NCI-H2029 treated with DMSO at 0.1 percent for 48 hours (cell line): ENCODE measurements at places on chromosomes 4 and X.

DNA sequence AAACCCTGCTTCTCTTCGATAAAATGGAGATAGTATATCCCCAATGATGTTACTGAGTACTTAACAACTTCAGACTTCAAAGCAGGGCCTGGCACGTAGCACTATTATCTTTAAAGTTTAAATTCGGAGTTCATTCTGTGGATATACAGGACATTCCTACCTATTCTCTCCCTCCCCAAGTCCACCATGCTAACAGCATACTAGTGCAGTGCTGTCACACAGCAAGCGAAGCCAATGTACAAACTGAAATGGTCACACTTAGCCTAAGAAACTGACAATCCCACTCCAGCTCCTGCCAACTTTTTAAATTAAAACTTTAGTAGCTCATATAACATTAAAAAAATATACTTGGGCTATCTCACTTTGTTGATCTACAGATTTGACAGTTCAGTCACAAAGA, 1.2 kb upstream of the DNAJB14 start:
- no peak for DNase-seq

GRCh38 chrX:72054779-72055489, 76.8 kb downstream of the RTL5 start:
- DNase-seq: no peak

GRCh38 chrX:112827292-112827903, 13.2 kb downstream of the AMOT start:
- DNase-seq: no peak

- DNase-seq: no peak
Observed at GRCh38 chr4:166994686-166995085, 239.6 kb downstream of the SPOCK3 start.

- DNase-seq: no peak
Observed at GRCh38 chr4:9716093-9716492, 65.3 kb upstream of the DRD5 start.

DNA sequence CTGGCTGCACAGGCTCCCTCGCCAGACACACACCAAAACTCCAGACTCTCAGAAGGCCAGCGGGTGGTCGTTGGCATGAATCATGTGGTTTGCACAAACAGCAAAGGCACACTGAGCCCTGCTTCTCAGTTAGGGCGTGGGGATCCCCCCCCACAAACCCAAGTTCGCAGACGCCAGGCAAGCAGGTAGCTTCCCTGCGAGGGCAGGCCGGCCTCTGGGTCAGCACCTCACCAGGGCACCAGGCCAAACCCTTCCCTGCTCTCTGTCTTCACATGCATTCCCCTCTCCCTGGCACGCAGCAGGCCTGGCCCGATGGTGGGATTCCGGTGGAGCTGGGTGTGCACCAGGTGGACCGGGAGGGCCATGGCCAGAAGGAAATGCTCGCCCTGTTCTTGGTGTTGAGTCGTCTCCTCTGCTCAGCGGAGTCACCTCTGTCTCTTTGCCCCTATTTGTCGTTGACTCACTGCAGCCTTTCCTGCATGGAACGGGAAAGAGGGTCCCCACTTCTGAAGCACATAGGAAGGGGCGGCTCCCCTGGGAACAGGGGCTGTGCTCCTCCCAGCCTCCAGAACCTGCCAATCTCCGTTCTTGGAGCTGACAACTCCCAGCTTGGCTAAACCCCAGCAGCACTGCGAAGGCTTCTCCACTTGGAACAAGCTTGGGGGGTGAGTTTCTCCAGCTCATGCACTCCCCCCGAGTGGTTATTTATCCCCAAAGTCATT, 51.4 kb downstream of the SORCS2 start:
- no peak for DNase-seq

DNA sequence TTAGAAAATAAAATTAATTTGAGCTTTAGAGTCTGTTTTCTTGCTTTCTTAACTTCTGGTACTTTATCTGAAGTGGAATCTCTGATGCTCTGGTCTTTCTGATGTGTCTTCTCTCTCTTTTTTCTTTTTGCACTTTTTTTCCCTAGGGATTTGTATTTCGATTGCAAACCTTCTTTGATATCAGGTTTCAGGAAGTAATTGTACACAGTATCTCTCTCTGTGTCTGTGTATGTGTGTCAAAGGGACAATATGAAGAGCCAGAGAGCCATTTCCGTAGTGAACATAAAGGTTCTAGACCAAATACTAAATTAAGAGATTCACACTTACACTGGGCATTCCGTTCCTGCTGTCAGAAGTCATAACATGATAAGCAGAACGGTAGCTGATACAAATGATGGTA, 325.0 kb downstream of the PCDH7 start:
- peak; percentile 35 for DNase-seq

- DNase-seq: no peak
Observed at GRCh38 chrX:118497180-118497818, 1.7 kb downstream of the DOCK11 start.

DNA sequence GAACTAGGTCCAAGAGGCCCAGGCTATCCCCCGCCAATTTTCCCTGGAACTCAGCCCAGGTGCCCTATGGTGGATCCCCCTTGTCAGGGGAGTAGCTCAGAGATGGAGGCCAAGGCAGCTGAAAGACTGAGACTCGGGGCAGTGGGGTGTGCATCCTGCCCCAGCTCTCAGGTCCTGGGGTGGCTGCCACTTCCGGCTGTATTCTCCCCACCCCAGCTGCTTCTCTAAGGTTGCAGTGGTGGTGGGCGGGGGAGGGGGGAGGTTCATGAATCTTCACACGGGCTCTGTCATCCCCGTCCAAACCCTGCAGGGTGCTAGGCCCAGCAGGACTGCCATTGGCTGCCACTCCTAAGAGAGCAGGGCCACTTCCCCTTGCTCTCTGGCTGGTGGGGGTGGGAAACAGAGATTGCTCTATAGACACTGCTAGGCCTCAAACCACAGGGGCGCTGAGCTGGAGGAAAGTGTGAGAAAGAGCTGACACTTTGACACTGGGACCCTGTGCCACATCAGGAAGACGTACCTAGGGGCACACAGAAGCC, 1.5 kb downstream of the SASH3 start:
- DNase-seq: no peak

- no peak for DNase-seq
Observed at GRCh38 chr4:40199179-40199670, 2.4 kb downstream of the RHOH start.

GRCh38 chr4:152415980-152416379, 119.9 kb downstream of the FBXW7 start:
- DNase-seq: no peak

DNA sequence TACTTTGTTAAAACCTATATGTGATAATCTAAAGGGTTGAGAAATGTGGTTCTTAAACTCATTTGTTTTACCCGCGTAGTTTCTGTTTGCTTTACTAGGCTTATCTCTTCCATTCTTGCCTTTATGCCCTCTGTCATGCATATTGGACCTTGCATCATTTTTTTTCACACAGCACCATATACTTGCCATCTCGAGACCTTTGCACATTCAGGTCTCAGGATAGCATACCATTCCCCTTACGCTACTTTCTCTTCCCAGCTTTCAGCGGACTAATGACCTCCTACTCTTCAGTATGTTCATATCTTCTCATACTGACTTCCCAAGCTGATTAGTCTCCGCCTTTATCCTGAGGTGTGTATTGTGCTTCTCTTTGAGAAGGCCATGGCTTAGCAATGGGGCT, 40.5 kb downstream of the USP38 start:
- no peak for DNase-seq

DNA sequence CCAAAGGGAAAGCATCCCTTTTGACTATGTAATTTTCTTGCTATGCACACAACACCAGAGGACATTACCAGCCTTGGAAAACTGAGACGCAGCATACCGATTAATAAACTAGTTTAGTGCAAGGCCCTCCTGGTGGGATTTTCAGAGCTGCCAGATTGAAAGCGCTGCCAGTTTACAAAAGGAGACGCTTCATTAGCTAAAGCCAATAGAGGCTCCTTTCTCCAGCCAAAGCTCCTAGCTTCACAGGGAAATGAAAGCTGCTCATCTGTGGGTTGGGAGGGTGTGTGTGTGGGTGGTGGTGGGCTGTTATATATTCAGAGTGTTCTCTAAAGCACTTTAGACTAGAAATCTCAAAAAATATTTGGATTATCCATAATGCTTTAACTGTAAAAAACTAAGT, 32.4 kb downstream of the SPANXN4 start:
- no peak for DNase-seq

- DNase-seq: no peak
Observed at GRCh38 chrX:45083314-45083713, 117.4 kb downstream of the DIPK2B start.

- DNase-seq: no peak
Observed at GRCh38 chr4:139890816-139891215, 225.2 kb downstream of the MGST2 start.

- no peak for DNase-seq
Observed at GRCh38 chr4:121073004-121073435, 685 bp upstream of the NDNF start.

DNA sequence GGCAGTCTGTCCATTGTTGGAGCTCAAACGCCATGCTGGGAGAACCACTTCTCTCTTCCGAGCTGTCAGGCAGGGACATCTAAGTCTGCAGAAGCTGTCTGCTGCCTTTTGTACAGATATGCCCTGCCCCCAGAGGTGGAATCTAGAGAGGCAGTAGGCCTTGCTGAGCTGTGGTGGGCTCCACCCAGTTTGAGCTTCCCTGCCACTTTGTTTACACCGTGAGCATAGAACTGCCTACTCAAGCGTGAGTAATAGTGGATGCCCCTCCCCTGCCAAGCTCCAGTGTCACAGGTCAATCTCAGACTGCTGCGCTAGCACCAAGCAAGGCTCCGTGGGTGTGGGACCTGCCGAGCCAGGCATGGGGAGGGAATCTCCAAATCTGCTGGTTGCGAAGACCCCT, 145.7 kb downstream of the VSIG4 start:
- DNase-seq: no peak

- peak; percentile 5 for DNase-seq
Observed at GRCh38 chr4:127708985-127709384, 21.2 kb upstream of the SLC25A31 start.

GRCh38 chr4:2907226-2907625, 56.0 kb downstream of the NOP14 start:
- DNase-seq: no peak

GRCh38 chrX:27910412-27910811, 70.8 kb downstream of the DCAF8L1 start:
- no peak for DNase-seq

DNA sequence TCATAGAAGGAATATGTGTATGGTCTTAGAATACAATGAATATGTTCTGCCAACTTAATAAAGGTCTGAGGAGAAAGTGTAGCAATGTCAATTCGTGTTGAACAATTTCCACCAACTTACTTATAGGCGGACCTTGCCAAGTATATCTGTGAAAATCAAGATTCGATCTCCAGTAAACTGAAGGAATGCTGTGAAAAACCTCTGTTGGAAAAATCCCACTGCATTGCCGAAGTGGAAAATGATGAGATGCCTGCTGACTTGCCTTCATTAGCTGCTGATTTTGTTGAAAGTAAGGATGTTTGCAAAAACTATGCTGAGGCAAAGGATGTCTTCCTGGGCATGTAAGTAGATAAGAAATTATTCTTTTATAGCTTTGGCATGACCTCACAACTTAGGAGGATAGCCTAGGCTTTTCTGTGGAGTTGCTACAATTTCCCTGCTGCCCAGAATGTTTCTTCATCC, 9.2 kb downstream of the ALB start:
- no peak for DNase-seq

- DNase-seq: no peak
Observed at GRCh38 chr4:137949746-137950145, 292.4 kb downstream of the SLC7A11 start.

- DNase-seq: no peak
Observed at GRCh38 chr4:9679704-9680478, 101.5 kb upstream of the DRD5 start.

DNA sequence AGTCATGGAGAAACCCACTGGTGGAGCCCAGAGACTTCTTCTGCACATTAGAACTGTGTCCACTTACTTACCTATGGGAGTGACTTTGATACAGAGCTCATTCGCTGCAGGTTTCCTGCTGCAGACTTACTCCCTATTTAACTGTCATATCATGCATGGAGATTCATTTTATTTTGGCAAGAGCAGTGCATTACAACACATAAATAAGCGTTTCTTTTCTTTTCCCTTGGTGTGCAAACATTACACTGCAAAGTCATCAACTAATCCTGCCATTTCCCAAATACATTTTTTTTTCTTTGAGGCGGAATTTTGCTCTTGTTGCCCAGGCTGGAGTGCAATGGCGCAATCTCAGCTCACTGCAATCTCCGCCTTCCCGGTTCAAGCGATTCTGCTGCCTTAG, 230.9 kb upstream of the SFRP2 start:
- DNase-seq: no peak

GRCh38 chrX:928606-929005, 283.8 kb downstream of the CRLF2 start:
- no peak for DNase-seq

DNA sequence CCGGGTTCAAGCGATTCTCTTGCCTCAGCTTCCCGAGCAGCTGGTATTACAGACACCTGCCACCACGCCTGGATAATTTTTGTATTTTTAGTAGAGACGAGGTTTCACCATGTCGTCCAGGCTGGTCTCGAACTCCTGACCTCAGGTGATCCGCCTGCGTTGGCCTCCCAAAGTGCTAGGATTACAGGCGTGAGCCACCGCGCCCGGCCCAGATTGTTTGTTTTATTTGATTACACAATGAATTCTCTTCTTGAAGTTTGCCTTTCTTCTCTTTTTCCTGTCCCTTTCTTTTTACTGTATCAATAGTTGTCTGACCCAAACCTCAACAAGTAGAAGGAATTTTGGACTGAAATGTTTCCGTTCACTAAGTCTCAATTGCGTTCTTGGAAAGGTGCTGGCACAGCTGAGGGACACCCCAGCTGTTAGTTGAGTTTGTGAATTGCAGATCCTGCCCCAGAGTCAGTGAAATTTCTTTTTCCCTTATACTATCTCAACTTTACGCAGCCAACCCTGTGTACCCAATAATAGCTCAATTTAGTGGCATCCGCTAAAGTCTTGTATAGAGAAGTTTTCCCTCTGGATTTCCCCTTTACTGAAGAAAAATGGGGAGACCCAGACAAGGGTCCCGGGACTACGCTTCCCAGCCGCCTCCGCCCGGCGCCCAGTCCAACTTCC, 639 bp upstream of the MTM1 start:
- no peak for DNase-seq

DNA sequence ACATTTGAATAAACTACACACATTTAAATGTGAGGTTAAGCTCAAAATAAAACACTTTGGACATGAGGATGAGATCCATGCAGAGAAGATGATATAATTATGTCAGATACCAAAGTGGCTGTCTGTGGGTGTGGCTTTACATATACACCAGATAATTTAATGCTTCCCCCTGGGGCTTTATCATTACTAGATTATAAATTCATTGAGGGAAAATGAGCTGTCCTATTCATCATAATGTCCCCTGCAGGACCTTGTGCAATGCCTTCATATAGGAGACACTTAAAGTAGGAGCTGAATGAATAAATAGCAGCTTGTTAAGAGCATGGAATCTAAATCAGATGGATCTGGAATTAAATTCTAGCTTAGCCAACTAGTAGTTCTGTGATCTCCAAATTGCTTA, 49.7 kb downstream of the OTC start:
- DNase-seq: no peak
